ENCODE measurements at places on chromosomes 4 and X.

GRCh38 chr4:7244751-7245320 lies 52.5 kb downstream of the SORCS2 start:
- DNase-seq = no peak

- DNase-seq = peak; percentile 82
Observed at GRCh38 chr4:127965803-127966175, 583 bp downstream of the ABHD18 start.

DNA sequence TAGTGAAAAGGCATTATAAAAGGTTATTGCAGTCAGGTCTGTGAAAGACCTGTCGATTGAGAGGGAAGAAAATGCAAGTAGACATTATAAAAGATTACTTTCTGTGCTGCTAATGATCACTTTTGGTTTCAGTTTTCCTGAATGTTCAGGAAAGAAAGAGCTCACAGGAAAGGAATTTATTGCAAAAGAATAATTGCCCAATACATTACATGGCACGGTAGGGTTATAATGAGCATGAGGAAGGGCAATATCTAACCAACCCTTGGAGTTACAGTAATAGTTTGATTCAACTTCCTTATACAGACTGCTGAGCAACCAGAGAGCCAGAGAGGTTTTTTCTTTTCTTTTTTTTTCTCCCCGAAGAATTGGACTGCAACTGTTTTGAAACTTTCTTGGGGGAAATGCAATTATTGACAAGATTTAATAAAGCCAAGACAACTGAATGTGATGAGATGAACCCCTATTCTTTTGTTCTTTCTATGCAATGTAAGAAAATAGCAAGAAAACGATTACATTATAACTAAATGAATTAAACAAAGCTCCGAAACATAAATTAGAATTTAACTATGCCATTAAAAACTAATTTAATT lies 247.0 kb downstream of the C4orf33 start:
- no peak for DNase-seq

DNA sequence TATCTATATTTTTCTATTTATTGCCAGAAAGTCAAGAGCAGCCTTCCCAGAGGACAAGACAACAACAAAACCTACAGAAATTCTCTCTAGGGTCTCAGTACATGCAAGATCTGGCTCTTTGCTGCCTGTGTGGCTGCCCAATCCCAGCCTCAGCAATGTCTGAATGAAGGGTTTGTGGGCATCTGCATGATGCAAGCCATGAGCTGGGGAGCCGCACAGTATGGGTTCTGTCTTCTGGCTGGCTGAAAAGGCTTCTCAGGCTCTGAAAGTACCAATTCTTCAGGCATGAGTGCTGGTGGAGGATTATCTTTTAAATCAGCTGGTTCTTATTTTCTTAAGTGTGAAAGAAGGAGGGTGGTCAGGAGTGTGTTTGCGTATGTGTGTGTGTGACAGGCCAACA lies 104.6 kb downstream of the PDGFRA start:
- no peak for DNase-seq

GRCh38 chrX:13404364-13404763 lies 84.5 kb upstream of the ATXN3L start:
- no peak for DNase-seq

DNA sequence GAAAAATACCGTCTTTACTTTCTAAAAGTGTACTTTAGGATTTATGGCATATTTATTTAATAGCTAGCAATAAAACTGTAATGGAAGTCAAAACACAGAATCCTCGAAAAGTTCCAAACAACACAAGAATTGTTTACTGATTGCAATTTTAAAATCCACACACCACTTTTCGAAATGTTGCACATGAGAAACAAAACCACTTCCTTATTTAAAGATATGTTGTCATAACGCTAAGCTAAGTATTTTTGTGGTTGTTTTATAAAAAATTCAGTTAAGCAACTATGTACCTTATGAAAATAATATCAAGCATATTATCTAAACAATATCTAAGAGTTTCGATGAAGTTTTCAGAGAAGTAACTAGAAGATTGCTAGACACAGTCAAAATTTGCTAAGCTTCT lies 344 bp downstream of the TMPRSS11D start:
- no peak for DNase-seq

- no peak for DNase-seq
Observed at GRCh38 chr4:76697129-76697803, 200.7 kb downstream of the SOWAHB start.

- no peak for DNase-seq
Observed at GRCh38 chr4:38678078-38678477, 14.1 kb downstream of the KLF3 start.

DNA sequence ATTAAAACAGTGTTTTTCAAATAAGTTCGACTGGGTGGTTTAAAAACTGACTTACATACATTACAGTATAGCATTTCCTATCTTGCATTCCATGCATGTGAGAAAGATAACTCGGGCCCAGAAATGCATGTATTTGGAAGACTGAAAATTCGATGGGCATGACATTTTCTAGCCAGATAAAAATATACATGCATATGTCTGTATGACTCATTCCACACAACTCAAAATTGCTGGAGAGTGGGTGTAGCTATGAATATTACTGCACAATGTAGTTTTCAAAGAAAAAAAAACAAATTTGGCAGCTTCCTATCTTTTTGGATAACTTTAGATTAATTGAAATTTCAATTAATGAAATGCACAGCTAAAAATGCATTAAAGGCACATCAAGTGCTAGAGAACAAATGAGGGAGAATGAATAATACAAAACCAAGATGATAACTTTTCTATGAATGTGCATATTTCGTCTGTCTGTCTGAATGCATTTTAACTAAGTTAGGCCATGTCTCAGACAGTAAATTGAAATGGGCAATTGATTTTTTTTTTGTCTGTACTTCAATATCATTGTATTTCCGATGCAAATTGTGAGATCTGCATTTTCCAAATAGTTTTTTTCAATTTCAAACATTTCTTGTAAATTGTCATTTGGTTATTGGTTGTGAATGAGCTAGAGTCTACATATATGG lies 54.5 kb upstream of the GABRA2 start:
- DNase-seq = no peak

- DNase-seq = no peak
Observed at GRCh38 chr4:186765138-186765537, 41.5 kb upstream of the FAT1 start.

DNA sequence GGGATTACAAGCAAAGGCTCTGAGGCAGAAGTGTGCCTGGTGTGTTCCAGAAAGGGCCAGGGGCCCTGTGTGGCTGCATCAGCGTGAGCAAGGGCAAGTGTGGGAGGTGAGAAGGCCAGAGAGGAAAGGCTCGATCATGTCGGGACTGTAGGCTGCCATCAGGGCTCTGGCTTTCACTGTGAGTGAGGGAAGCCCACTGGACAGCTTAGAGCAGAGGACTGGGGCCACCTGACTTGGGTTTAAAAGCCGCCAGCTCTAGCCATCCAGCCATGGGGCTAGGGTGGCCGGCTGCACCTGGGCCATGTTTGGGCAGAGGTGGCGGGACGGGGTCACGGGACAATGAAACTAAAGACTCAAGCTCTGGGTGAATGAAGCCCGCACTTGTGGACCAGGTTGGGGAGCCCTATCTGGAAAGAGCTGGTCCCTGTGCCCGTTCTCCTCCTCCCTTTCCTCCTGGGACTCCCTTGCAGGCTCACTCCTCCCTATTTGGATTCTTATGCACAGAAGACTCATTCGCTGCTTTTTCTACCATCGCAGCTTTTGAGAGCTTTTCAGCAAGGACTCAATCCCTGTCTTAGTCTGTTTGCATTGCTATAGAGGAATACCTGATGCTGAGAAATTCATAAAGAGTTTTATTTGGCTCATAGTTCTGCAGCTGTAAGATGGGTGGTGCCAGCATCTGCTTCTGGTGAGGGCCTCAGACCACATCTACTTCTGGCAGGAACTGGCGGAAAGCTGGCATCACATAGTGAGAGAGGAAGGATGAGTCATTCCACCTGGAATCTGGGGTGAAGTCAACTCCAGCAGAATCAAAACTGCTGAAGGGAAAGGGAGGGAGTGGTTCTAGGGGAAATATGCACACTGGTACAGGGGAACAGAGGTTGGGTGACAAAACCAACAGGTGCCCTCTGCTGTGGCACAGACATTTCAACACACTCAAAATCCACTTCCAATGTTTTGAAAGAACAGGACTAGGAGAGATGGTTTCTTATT lies 15.3 kb downstream of the CTAG1B start:
- DNase-seq = no peak

DNA sequence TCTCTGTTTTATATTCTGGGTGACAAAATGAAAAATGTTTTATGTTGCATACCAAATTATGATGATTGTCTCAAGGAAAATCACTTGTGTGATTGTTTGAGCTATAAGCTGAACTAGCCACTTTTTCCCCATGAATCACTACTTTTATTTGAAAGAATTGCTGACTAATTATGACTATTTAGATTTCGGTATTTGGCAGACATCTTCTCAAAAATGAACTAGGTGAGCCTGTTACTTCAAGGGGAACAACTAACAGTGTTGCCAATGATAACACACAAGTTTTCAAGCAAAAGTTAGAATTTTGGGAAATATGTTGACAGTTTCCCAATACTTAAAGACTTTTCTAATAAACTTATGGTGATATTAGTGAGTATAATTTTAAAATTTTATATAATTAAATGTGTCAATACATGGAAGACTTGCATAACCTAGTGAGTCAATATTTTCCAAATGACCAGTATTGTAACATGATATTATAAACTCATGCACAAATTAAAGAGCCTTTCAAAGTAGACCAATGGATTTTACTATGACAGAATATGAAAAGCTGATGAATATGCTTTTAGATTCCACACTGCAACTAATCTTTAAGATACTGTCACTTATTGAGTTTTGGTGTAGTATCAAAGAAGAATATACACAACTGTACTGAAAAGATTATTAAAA lies 187.7 kb upstream of the GATB start:
- DNase-seq = no peak

GRCh38 chrX:56232221-56233082 lies at the start of gene KLF8:
TSS of gene KLF8 (plus strand) at chrX:56232356. CDS start at chrX:56233335, 979 bp downstream.
- DNase-seq = peak; percentile 80

GRCh38 chr4:72440386-72440785 lies 128.6 kb downstream of the ADAMTS3 start:
- no peak for DNase-seq

GRCh38 chrX:137432609-137433008 lies 133.3 kb upstream of the ZIC3 start:
- no peak for DNase-seq

DNA sequence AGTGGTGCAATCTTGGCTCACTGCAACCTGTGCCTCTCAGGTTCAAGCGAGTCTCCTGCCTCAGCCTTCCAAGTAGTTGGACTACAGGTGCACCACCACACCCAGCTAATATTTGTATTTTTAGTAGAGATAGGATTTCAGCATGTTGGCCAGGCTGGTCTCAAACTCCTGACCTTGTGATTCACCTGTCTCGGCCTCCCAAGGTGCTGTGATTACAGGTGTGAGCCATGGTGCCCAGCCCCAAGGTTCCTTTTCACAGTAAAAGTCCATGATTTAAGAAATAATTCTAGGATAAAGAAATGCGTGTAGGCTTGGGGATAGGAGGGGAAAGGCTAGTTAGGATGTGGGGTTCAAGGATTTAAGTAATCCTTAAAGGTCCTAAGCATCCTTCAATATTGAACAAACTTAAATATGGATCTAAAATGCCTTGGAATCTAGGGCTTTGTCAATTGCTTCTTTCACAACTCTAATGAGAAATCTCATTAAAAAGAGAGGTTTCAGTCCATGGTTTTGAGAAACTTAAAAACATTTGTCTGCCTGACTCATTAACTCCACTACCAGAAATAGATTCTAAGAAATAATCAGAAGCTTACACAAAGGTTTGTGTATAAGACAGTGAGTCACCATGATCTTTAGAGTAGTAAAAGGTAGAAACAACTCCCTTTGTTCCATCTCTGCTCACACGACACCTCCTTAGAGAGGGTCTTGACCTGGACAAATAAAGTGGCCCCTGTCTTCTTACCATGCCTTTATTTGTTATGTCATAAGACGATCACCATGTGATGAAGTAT lies 203.2 kb downstream of the PTTG2 start:
- no peak for DNase-seq

DNA sequence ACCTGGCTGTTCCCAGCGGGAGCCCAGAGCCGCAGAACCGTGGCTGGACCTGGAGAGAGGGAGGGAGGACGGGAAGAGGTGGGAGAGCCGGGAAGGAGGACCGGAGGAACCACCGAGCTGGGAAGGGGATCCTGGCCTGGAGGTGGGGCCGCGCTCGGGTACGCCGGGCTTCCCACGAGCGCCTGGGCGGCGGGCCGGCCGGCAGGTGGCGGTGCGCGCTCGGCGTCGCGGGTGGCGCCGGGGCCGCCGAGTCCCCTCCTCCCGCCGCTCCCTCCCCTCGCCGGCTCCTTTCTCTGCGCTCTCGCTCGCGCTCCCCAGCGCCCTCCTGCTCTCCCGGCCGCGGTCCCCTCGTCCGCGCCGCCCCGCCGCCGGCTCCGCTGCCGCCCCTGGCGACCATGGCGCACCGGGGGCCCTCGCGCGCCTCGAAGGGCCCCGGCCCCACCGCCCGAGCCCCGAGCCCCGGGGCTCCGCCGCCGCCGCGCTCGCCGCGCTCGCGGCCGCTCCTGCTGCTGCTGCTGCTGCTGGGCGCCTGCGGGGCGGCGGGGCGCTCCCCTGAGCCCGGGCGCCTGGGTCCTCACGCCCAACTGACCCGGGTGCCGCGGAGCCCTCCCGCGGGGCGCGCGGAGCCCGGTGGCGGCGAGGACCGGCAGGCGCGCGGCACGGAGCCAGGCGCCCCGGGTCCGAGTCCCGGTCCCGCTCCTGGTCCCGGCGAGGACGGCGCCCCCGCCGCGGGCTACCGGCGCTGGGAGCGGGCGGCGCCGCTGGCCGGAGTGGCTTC lies at the start of gene SORCS2:
Gene SORCS2 (plus strand): TSS at position 287 of the 778 bp plus-strand sequence.
- peak; percentile 83 for DNase-seq

DNA sequence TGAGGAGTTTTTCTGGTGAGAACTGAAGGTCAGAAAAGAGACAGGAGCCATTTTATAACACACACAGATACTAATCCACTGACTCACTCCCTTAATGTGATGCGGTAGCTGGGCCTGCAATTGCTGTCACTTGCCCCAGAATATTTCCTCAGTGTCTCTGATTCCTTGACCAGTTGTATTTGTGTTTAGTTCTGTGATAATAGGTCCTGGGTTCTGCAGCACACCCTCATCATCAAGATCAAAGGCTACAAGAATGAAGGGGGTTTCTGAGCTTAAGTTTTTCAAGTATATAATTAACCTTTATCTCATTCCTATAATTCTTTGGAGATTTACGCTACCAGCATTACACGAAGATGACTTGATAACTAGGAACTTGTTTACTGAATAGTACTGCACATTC lies 576.5 kb upstream of the CPXCR1 start:
- no peak for DNase-seq

- no peak for DNase-seq
Observed at GRCh38 chr4:115923152-115923551, 809.7 kb upstream of the NDST4 start.

DNA sequence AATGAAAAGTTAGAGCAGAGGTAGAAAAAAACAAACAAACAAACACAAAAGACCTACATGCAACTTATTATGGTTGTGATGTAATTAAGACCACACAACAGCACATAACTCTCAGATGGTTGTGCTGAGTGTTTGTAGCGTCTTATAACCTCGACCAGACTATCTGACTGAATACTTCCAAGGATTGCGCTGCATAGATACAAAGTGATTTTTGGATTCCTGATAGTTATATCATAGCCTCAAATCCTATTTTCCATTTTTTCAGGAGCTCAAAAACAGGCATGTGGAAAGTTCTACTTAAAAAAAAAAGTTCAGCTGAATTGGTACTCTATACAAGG lies 236.1 kb downstream of the SPRY1 start:
- DNase-seq = no peak

All from upper lobe of right lung (tissue), 1 donor.